ENCODE measurements at places on chromosomes 2 and 18.

- no peaks in the 10 kb centered on the region for H3K27me3 ChIP-seq
- peaks cover 12% of the 10 kb centered on the region for H3K4me1 ChIP-seq
- DNase-seq = no peak
- H3K4me3 ChIP-seq = no peak overlapping the region
- H3K27ac ChIP-seq = no peak overlapping the region
- no peaks in the 10 kb centered on the region for H3K36me3 ChIP-seq
Measured at GRCh38 chr2:213290501-213290900, 6.2 kb downstream of the SPAG16 start.

- no peak overlapping the region for H3K4me3 ChIP-seq
- H3K4me1 ChIP-seq = peaks cover 2% of the 10 kb centered on the region
- H3K36me3 ChIP-seq = no peaks in the 10 kb centered on the region
- DNase-seq = no peak
- H3K27me3 ChIP-seq = no peaks in the 10 kb centered on the region
Measured at GRCh38 chr18:59867337-59868104, 32.3 kb upstream of the PMAIP1 start.

DNA sequence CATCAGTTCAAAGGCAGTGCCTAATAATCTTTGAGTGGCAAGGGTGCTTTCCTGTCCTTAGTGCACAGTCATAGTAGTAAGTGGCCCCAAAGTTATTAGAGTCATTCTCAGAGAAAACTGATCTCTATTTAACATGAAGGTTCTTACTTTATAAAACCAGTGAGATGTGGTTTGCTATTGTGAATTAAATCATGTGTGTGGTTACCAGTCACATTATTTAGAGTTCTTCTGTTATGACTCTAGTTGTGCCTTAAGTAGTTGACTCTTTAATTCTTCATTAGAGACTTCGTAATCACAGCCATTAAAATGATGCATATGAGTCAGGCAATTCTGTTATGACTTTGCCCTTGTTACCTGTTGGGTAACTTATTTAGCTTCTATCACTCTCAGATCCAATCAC, 1392.9 kb upstream of the ACVR2A start:
- H3K4me1 ChIP-seq = no peaks in the 10 kb centered on the region
- H3K4me3 ChIP-seq = no peak overlapping the region
- DNase-seq = peak; percentile 2
- no peaks in the 10 kb centered on the region for H3K36me3 ChIP-seq
- H3K27me3 ChIP-seq = no peaks in the 10 kb centered on the region

- H3K4me3 ChIP-seq = no peak overlapping the region
- no peak overlapping the region for H3K27ac ChIP-seq
- no peaks in the 10 kb centered on the region for H3K4me1 ChIP-seq
- no peaks in the 10 kb centered on the region for H3K27me3 ChIP-seq
Measured at GRCh38 chr2:45910473-45911060, 259.1 kb downstream of the PRKCE start.

DNA sequence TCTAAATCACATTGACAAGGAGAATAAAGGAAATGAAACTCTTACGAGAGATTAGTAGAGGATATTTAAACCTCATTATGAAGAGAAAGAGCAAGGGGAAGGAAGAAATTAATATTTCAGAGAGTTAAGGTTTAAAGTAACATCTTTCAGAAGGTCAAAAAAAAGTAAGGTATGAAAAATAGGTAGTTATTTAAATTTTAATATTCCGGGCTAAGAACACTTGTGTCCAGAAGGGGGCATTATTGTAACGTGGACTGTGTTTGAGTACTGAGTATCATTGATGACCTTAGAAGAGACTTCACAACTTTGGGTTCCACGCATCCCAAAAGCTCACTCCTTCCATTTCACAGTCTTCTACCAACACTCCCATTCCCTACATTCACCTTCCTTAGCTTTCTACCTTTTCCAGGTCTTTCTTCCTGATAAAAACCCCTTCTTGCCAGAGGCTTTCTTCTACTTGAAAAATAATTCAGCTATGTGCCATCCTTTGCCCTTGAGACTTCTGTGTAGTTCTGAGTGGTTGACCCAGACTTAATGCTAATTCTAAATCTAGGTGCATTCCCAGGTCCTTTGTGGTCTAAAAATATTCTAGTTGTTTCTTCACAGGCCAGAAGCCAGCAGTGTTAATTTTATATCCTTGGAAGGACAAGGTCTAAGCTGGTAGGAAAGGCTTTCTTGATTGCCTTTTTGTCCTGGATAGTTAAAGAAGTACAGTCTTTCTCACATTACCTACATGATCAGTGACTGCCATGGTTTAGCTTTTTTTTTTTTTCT, 16.5 kb downstream of the DYNC1I2 start:
- H3K4me3 ChIP-seq = no peak overlapping the region
- H3K27me3 ChIP-seq = no peaks in the 10 kb centered on the region
- H3K36me3 ChIP-seq = peaks cover 17% of the 10 kb centered on the region

- peak overlapping the region; percentile 53 for H3K27ac ChIP-seq
- DNase-seq = no peak
- peaks cover 54% of the 10 kb centered on the region for H3K4me1 ChIP-seq
- H3K4me3 ChIP-seq = no peak overlapping the region
- no peaks in the 10 kb centered on the region for H3K27me3 ChIP-seq
Measured at GRCh38 chr2:101821059-101821805, 123.7 kb downstream of the MAP4K4 start.

GRCh38 chr2:207282916-207283315, 117.2 kb upstream of the KLF7 start:
- no peaks in the 10 kb centered on the region for H3K4me1 ChIP-seq
- no peak overlapping the region for H3K4me3 ChIP-seq
- no peak overlapping the region for H3K27ac ChIP-seq
- DNase-seq = no peak
- H3K36me3 ChIP-seq = no peaks in the 10 kb centered on the region

Data from astrocyte (in vitro differentiated cells and primary cell).